Activated naive CD4-positive, alpha-beta T cell (primary cell): ENCODE measurements at places on chromosomes 5 and 9.

GRCh38 chr5:399296-400281 is 43.4 kb upstream of the EXOC3 start:
- DNase-seq: no peak

DNA sequence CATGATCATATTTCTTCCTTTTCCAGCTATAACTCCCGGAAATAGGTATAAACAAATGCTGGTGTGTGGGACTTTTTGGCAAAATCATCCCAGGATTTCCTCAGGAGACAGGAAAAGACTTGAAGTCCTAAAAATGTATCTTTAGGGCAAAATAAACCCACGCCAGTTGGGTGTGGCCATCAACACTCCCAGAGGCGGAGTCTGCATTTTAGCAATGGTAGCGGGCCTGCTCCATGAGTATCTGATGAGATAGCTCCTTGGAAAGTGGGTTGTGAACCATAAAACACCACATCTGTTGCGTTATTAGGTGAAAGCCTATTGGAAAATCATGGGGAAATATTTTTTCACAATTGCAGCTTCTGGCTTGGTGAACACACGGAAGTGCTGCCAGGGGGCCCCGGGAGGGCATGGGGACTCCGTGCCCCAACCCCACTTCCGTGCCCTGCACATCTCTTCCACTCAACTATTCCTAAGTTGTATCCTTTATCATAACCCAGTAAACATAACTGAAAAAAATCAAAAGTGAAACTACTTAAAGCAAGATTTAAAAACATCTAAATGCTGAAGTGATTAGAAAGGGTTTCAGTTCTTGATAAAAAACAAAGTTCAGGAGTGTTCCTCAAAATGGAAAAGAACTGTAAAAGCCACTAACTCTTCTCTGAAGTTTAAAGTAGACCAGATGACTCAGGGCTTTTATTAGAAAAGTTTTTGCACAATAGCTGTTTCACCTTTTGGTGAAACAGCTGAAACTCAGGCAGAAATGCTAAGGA is 111.2 kb downstream of the LRRC70 start:
- DNase-seq: no peak

GRCh38 chr9:128286440-128286839 is 10.4 kb downstream of the SWI5 start:
- no peak for DNase-seq

GRCh38 chr9:129162497-129163197 is 15.4 kb downstream of the IER5L start:
- DNase-seq: no peak

DNA sequence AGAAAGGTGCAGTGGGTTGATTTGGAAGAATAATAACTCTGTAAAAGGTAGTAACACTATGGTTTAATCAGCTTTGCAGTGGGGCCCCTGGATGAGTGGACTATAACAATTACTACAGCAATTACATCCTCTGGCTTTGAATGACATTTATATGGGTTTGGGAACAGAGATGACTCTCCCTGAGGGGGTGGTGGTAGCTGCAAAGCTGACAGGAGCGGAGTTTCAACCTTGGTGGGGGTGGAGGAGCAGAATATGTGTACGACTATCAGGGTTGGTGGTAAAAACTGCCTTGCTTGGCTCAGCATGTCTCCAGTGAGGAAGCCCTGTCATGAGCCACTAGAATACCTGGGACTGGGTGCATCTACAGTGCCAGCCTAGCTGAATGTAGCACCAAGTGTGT is 28.3 kb upstream of the NR3C1 start:
- no peak for DNase-seq

DNA sequence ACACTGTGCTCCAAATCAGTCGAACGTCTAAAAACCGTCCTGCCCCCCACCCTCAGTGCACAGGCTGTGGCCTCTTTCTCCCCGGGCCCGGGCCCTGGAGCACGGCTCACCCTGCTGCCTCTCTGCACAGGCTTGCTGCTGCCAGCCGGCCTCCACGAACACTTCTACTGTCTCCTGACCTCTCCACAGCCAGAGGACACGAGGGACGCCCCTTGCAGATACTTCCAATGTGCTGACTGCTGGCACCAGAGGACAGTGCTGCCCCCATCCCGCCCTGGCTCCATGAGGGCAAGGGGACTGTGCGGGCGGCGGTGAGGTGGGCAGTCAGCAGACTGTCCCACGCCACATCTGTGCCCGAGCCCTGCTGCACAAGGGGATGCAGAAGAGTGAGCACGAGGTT is 174.8 kb downstream of the COL23A1 start:
- DNase-seq: no peak
